ENCODE measurements at places on chromosomes 7 and 10.
A peak's percentile ranks its signal among the peaks of the same experiment; 100 is the strongest.

- no peak for DNase-seq
Observed at GRCh38 chr10:120803972-120804371, 47.2 kb upstream of the WDR11 start.

DNA sequence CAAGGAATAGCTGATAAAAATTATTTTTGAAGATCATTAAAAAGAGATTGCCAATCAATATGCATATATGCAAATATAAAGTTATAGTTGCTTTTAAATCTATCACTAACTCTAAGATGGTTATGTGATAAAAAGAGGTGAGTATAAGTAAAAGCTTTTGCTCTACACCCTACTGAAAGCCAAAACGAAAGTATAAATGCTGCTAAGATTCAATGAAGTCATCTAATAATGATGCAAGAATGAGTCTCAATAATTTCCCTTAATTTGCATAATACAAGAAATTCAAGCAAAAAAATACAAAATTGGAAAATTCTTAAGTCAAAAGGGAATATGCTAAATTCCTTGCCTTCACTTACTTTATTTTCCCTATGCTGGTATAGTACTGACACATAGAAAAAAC is 75.2 kb downstream of the WAPL start:
- no peak for DNase-seq

GRCh38 chr10:21694631-21695030 is 160.6 kb downstream of the MLLT10 start:
- DNase-seq, result no peak

- no peak for DNase-seq
Observed at GRCh38 chr7:81715984-81716588, 53.8 kb downstream of the HGF start.

DNA sequence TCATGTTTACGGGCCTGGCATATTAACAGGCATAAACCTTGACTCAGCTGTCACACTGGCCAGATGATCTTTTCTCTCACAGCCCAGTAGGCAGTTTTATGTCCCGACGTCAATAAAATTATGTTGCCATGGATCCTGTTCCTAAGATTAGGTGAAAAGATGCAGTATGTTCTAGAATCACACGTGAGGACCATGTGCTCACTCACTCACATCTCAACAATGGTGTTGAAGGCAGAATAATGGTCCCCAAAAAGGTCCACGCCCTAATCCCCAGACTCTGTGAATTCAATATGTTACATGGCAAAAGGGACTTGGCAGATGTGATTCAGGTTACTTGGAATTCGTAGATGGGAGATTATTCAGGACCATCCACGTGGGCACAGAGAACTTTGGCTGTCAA is 3.5 kb downstream of the DOCK1 start:
- no peak for DNase-seq

DNA sequence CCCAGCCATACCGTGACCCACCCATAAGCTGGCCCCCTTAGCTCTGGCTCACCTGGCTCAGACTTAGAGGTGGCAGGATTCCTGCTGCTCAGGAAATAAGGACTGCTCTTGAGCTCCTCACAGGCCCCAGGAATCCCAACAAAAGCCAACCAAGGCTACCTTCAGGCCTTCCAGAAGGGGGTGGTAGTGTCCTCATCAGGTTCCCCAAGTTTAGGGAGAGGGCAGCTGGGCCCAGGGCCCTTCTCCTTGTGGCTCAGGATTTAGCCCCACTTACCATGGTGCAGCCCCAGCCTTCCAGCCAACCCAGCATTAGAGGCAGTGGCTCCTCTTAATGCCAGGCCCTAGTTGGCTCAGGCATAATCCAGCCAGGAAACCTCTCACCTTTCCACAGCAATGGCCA is 23.5 kb downstream of the NPFFR1 start:
- peak; percentile 14 for DNase-seq

Data from activated T-cell treated with anti-CD3 and anti-CD28 coated beads, Interleukin-2, amount 50 U/mL, for 24 hours (primary cell).